Renal pelvis (tissue), 12 donors: ENCODE measurements at places on chromosomes 3 and 15.

DNA sequence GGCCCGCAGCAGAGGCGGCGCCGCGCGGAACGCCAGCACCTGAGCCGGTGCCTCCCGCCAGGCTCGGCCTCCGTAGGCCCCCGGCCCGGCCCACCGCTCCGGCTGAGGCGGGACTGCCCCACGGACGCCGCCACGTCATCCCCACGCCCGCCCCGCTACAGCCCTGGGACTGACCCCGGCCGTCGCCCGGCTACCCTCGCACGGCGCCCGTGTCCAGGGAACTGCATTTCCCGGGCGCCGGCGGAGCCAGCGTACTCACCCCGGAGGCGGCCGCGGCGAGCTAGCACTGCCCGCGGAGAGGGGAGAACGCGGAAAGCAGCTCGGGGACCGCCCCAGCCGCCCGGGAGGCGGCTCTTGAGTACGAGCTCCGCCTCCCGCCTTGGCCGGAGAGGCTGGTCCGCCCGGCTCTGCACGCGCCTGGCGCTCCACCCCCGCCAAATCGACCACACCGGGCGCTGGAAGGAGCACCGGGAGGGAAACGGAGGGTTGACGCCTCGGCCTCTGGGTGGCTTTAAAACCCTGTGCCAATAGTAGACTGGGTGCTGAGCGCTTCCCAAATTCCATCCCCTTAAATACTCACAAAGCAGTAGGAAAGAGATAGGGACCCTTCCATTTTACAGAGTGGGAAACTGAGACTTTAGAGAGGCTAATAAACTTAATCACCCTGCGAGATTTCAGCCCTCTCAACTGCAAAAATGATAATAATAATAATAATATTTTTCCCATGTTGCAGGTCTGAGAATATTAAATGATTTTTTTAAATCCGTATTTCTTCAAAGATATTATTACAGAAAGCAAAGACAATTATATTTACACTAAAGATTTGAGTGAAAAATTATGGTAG lies at the start of gene B4GALT4:
B4GALT4 (minus strand) TSS at position 288 of the 844 bp plus-strand sequence. CDS start 10,779 bp downstream, outside the sequence.
- DNase-seq: peak; percentile 86

DNA sequence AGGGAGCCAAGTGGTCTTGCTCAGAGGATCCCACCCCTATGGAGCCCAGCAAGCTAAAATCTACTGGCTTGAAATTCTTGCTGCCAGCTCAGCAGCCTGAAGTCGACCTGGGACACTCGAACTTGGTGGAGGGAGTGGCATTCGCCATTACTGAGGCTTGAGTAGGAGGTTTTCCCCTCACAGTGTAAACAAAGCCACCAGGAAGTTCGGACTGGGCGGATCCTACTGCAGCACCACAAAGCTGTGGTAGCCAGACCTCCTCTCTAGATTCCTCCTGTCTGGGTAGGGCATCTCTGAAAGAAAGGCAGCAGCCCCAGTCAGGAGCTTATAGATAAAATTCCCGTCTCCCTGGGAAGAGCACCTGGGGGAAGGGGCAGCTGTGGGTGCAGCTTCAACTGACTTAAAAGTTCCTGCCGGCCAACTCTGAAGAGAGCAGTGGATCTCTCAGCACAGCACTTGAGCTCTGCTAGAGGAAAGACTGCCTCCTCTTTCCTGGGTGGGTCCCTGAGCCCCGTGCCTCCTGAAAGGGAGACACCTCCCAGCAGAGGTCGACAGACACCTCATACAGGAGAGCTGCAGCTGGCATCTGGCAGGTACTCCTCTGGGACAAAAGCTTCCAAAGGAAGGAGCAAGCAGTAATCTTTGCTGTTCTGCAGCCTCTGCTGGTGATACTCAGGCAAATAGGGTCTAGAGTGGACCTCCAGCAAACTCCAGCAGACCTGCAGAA lies 576.3 kb upstream of the NECTIN3 start:
- DNase-seq: no peak

DNA sequence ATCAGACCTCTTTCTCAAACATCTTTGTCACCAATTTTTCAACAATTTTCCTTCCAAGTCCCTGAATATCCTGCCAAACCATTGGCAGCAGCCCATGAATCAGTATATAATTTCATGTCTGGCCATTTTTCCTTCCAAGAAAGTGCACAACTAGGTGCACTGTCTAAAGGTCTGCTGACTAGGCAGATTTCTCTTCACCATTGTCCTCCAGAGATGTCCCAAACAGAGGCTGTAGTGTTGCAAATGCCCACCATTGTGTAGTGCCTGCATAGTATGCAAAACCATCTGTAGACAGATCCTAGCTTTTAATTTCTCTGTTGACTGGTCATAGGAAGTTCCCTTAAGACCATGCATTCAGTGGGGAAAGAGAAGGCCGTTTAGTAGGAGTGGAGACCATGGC lies 25.0 kb upstream of the GOLGA6L2 start:
- DNase-seq: no peak

- DNase-seq: no peak
Observed at GRCh38 chr3:169404520-169404890, 259.0 kb downstream of the MECOM start.

DNA sequence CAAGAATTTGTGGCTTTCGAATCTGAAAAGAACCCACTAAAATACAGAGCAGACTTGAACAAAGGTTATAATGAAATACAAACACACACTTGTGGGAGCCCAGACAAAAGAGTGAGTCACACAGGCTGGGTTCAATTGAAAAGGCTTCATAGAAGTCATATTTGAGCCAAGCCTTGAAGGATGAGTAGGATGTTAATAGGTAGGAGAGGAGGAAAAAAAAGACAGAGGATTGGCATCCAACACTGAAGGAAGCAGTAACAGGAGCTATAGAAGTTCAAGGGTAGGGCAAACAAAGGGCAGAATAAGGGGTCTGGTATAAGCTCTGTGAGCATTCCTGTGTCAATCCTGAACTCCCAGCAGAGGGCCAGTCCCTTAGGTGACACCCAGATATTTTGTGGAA lies 325.4 kb downstream of the FOXP1 start:
- DNase-seq: no peak
